ENCODE measurements at places on chromosomes 7 and 10. TPM values are rescaled to one million over a fixed set of nuclear protein-coding genes. Genes with fewer than 3 reads are reported as not detected.

Gene MINDY4
- 1.3 TPM for total RNA-seq

Gene CCDC3
- total RNA-seq = 0.07 TPM

Gene ORAI2
- total RNA-seq = 167 TPM

Gene LRIT1
- not detected for total RNA-seq

Gene ACADSB
- 22.8 TPM for total RNA-seq

Gene NODAL
- total RNA-seq = not detected

Gene EPHB6
- total RNA-seq = 20.9 TPM

Gene MRC1
- 0.15 TPM for total RNA-seq

Gene DOCK1
- total RNA-seq = not detected

Gene TMEM120A
- total RNA-seq = 104 TPM

Gene IQUB
- total RNA-seq = 0.11 TPM

Gene FAM25C
- not detected for total RNA-seq

Gene OR6V1
- total RNA-seq = not detected

Gene TRIM8
- total RNA-seq = 48.2 TPM

Gene SCART1
- total RNA-seq = 2.8 TPM

Gene C10orf88
- total RNA-seq = 12.5 TPM

Gene ANKIB1
- total RNA-seq = 42.5 TPM

Gene SMKR1
- total RNA-seq = 2.4 TPM

Gene COL13A1
- not detected for total RNA-seq

Gene HKDC1
- total RNA-seq = not detected

Gene OR2A7
- total RNA-seq = 1.9 TPM

Gene RGS10
- 56.6 TPM for total RNA-seq

Gene SVOPL
- total RNA-seq = not detected

Gene ARHGEF5
- 6.4 TPM for total RNA-seq

Gene KLF14
- total RNA-seq = 0.10 TPM

Gene FEZF1
- total RNA-seq = not detected

Gene GCK
- 0.13 TPM for total RNA-seq

Gene HOXA3
- not detected for total RNA-seq

Gene OR2A1
- total RNA-seq = not detected

Gene SLC26A5
- not detected for total RNA-seq

Gene FAM149B1
- total RNA-seq = 16.0 TPM

Gene SLC39A12
- not detected for total RNA-seq

Gene INTS1
- total RNA-seq = 97.6 TPM

Gene TBX20
- 0.11 TPM for total RNA-seq

Gene NRAP
- total RNA-seq = not detected

Gene HMX3
- total RNA-seq = not detected

Gene GRID2IP
- total RNA-seq = 0.93 TPM

Gene DOCK4
- 0.61 TPM for total RNA-seq

Gene LLCFC1
- not detected for total RNA-seq

Gene FGFBP3
- total RNA-seq = 1.8 TPM

Gene UNC5B
- total RNA-seq = not detected

Gene EBLN1
- not detected for total RNA-seq

Gene FAM237B
- total RNA-seq = not detected

Gene KLHL7
- total RNA-seq = 13.4 TPM

Gene CRYGN
- not detected for total RNA-seq

Gene NOM1
- total RNA-seq = 39.1 TPM

Gene FANK1
- total RNA-seq = 0.42 TPM

Gene GPC2
- 5.1 TPM for total RNA-seq

Gene GNAT3
- not detected for total RNA-seq

Gene NXPH1
- not detected for total RNA-seq

Gene ANKRD16
- 9.2 TPM for total RNA-seq

Gene CNPY1
- total RNA-seq = not detected

Gene CASP2
- 62.2 TPM for total RNA-seq

Gene NUPR2
- not detected for total RNA-seq

Measured in activated B cell treated with CpG ODN at 0.5 μM for 24 hours (primary cell).